ENCODE measurements at places on chromosomes 16 and 17. TPM values are rescaled to one million over a fixed set of nuclear protein-coding genes. Genes with fewer than 3 reads are reported as not detected.
A peak's percentile ranks its signal among the peaks of the same experiment; 100 is the strongest.

DNA sequence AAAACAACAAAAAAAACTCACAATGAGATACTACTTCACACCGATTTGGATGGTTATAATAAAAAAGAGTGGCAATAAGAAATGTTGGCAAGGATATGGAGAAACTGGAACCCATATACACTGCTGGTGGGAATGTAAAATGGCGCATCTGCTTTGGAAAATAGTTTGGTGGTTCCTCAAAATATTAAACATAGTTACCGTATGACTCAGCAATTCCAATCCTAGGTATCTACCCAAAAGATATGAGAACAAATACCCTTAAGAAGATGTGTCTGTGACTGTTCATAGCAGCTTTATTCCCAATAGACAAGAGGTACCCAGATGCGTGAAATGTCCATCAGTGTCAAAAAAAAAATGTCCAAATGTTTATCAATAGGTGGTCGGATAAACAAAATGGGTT, 7.2 kb downstream of the CPPED1 start:
- DNase-seq = peak; percentile 34

CLEC10A gene
- not detected for total RNA-seq

DNA sequence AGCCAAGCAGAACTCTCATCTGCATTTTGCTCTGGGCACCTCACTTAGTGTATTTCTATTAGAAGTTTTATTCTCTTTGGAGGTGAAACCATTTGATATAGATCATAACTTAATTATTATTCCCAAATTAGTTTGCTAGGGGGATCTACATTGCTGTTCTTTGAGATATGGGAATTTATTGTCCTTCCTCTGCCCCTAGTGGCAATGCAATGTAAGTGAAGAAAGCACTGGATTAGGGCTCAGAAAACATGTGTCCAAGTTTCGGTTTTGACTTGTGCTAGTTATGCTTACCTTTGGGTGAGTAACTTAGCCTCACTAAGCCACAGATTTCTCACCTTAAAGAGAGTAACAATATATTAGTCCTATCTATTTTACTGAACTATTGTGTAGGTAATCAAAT, 2.9 kb downstream of the KRT39 start:
- peak; percentile 45 for DNase-seq

DNA sequence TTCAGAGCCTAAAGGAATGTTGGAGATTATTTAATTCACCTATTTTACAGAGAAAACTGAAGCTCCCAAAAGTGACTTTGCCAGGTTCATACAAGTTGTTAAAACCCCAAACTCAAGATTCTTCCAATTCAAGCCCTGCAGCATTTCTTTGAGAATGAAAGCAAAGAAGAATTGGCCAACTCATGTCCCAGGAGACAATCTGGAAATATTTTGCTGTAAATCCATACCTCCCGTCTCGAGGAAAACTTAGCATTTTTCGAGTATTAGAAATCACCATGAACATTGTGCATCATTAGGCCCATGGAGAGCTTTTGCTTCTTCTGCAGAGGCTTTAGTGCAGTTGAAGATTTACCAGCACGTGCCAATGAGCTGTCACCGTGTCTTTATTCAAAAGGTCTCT, 176.4 kb upstream of the KCNJ16 start:
- peak; percentile 14 for DNase-seq

DNA sequence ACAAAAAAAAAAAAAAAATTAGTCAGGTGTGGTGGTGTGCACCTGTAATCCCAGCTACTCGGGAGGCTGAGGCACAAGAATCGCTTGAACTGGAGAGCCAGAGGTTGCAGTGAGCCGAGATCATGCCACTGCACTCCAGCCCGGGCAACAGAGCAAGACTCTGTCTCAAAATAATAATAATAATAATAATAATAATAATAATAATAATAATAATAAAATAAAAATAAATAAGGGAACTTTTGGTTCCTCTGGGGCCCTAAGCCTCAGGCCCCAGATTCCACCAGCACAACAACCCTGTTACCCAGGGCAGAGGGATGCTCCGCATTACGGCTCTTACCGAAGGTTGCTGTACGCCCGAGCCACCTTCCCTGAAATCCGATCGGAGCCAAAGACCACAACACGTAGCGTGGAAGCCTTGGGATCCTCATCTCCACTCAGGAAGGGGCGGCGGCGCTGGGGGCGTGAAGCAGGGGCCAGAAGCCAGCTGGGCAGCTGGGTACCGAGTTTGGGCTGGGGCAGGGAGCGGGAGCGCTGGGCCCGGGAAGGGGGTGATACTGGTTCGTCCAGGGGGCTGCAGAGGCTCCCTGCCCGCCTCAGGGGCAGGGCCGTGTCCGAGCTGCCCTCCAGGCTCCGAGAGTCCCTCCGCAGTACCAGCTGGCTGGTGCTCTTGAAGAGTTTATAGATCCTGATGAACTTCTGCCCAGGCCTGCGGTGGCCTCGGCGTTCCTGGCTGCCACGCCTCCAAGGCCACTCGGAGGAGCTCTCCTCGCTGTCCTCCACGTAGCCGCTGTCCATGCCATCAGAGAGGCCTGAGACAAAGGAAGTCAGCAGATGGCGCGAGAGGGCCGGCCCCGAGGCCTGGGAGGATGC, 20.6 kb upstream of the PIK3R6 start:
- peak; percentile 68 for DNase-seq

HSD11B2 gene
- not detected for total RNA-seq
